CD4-positive, alpha-beta T cell treated with Interleukin-6 at 100 ng/mL for 8 hours (primary cell): ENCODE measurements at places on chromosomes 6 and 20.

- DNase-seq, result no peak
Measured at GRCh38 chr6:52482903-52483670, 62.9 kb downstream of the EFHC1 start.

GRCh38 chr20:35120012-35120701 lies 27.0 kb downstream of the EDEM2 start:
- no peak for DNase-seq

DNA sequence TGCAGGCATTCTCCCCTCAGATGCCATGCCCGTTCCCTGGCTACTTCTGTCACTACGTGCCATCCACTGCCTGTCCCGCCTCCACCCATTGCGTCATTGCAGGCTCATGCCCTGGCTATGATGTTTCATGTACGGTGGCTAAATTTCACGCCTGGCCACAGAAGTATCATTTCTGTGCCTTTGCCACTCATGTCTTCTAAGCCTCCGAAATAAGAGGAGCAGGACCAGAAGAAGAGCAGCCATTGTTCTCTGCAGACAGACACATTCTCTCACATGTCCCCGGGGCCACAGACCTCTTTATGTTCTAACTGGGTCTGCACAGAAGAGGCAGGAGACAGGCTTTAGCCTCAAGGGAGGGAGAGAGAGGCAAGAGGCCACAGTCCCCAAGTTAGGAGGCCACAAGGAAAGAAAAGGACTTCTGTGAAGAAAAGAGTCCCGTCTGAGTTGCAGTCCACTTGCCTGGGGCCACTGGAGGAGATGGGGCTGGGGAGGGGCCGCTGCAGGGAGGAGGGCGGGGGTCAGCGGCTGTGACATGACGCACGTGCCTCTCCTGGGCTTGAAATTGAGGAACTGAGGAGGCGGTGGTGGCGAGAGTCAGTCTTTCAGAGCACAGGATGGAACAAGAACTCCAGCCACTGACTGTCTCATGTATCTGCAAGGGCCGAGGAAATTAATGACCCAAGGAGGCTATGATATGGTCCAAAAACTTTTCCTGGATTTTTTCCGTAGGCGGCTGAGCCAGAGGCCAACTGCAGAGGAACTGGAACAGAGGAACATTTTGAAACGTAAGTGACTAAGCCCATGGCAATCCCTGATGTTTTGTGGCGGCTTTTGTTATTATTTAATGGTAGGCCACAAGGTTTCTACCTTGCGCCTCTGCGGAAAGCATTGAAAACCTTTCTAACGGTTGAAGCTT lies 55.9 kb downstream of the TBC1D7 start:
- no peak for DNase-seq

- peak; percentile 51 for DNase-seq
Measured at GRCh38 chr20:60262967-60263603, 304.9 kb downstream of the CDH26 start.

DNA sequence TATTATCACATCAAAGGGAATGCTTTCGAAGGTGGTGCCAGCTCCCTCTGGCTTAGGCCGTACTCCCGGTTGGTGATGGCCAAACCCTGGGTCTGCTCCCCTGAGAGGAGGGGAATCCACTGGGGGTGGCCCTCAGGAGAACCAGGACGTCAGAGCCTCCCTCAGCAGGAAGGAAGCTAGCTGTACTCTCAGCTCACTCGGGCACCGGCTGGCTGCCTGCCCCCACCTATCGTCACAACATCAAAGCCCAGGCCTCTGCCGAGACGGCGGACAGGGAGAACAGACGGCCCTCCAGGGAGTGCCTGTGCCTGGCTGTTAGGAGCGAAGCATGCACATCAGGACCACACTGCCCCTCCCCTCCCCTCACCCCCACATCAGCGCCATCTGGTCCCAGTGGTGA lies 9.2 kb upstream of the PGC start:
- DNase-seq, result no peak

- no peak for DNase-seq
Measured at GRCh38 chr20:57188056-57188455, 78.4 kb downstream of the BMP7 start.
